ENCODE measurements at places on chromosomes 16 and 17. TPM values are rescaled to one million over a fixed set of nuclear protein-coding genes. Genes with fewer than 3 reads are reported as not detected.

The HSD17B2 gene
- total RNA-seq, result not detected

- no peak for DNase-seq
Measured at GRCh38 chr16:56662357-56663354, 4.9 kb downstream of the MT1F start.

GRCh38 chr16:67279296-67280089, at the start of gene PLEKHG4:
TSS of gene PLEKHG4 (plus strand) at chr16:67279532. CDS start at chr16:67280045, 513 bp downstream.
- DNase-seq, result peak; percentile 78

The BAIAP3 gene
- 0.64 TPM for total RNA-seq

DNA sequence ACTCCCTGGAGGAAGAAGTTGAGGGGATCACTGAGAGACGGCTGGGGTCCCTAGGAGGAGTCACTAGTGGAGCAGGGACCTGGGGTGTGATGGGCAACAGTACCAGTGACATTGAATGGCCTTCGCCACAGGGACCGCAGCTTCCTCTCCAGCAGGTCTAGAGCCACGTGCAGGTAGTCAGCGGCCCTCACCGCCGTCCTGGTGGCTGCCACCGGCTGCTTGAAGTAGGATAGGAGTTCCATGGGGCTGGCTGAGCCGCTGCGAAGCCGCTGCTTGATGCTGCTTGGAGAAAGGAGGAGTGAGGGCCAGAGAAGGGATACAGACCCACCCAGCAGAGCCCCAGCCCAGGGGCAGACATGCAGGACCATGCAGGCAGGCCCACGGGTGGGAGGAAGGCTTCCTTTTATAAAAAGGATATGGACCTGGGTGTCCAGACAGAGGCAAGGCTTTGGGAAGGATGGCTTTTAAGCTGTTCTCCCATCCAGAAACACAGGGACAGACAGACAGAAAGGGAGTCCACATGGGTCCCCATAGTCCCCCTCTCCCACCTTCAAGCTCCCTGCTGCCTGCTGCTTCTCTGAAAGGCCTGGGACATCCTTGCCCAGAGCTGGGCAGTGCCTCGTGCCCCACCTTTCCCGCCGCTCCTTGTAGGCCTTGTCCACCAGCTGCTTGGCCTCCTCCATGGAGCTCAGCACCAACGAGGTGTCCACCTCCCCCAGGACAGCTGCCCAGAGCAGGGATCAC, 827 bp downstream of the MPO start:
- DNase-seq, result no peak

DNA sequence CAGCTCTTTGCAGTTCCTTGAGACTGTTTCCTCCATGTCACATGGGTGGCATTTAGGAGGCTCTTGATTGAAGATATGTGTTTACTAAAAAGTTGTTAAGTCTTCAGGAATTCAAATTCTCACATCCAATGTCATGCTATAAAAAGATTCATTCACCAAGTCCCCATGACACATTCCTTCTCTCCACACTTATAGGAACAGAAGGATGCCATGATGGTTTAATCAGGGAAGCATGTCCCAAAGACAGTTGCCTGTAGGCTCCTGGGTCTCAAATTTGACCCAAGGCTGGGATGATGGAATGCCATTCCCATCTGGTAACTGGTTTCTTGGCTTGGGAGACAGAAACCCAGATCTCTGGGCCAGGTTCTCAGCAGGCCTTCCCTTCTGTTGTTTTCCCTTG, 140.6 kb upstream of the SOX9 start:
- DNase-seq, result no peak

All from ascending aorta (tissue), 2 donors.